ENCODE measurements at places on chromosomes 5 and 9. TPM values are rescaled to one million over a fixed set of nuclear protein-coding genes. Genes with fewer than 3 reads are reported as not detected.

FGF18 gene
- total RNA-seq, result 2.3 TPM

- no peak for DNase-seq
Measured at GRCh38 chr9:72648324-72649126, 127.1 kb downstream of the TMC1 start.

GRCh38 chr5:133775584-133776304 is 163.4 kb upstream of the FSTL4 start:
- DNase-seq, result no peak

- DNase-seq, result no peak
Measured at GRCh38 chr9:119577881-119578280, 208.6 kb upstream of the BRINP1 start.

DNA sequence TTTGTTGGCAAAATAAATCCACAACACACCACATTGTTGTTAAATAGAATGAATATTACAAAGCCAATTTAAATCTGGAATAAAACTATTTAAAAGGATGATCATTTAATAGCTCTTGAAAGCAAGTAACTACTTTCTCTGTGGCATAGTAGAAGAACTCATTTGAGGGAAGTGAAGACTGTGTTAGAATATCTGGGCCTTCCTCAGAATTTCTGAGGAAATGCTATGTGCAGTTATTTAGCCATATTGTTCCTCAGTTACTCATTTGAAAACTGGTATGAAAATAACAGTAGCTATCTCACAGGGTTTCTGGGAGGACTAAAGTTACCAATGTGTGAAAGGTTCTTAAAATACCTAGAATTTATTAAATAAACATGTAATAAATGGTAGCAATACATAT is 595.8 kb downstream of the PSAT1 start:
- DNase-seq, result no peak

GRCh38 chr9:77544546-77544945 is 103.6 kb downstream of the GNA14 start:
- DNase-seq, result no peak

GRCh38 chr9:114140850-114141249 is 14.5 kb upstream of the COL27A1 start:
- no peak for DNase-seq

GRCh38 chr9:3516667-3517330 is 9.0 kb downstream of the RFX3 start:
- DNase-seq, result no peak

- DNase-seq, result no peak
Measured at GRCh38 chr9:95999390-95999789, 123.9 kb downstream of the ERCC6L2 start.

GRCh38 chr5:142597546-142598337 is 88.1 kb downstream of the FGF1 start:
- no peak for DNase-seq
